ENCODE measurements at places on chromosomes 7 and 10.

GRCh38 chr7:69790977-69791724 is 192.9 kb downstream of the AUTS2 start:
- DNase-seq = no peak

DNA sequence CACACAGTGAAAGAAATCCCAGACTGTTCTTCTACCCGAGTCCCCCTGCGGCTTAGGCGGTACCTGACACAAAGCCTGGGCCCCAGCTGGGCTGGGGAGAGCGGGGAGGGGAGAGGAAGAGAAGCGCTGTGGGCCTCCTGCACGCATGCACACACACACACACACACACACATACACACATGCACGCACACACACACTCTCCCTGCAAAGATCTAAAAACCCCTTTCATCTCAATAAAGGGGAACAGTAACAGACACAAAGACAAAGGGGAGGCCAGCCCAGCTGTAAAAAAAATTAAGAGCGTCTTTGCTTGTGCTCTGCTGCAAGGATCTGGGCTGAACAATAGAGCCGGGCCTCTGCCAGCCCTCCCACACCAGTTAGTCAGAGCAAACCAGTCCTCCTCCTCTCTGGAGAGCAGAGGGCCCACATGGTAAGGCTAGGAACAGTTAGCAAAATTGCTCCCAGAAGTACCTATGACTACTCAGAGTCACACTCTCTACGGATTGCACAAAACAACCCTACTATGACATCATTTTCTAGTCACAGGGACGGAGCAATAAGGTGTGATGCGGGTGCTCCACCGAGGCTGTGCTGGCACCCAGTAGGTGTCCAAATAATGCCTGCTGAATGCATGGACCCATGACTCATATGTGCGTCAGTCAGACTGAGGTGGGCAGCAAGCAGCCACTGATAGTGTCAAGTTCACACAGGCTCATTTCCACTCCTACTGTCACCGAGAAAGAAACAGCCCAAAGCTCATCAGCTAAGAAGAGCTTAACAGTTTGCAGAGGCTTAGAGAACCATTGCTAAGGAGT is 9.2 kb downstream of the ITPRIP start:
- DNase-seq = peak; percentile 45

GRCh38 chr10:28984431-28984830 is 304.4 kb upstream of the LYZL1 start:
- DNase-seq = no peak

GRCh38 chr10:10209167-10209566 is 808.5 kb upstream of the CELF2 start:
- no peak for DNase-seq

DNA sequence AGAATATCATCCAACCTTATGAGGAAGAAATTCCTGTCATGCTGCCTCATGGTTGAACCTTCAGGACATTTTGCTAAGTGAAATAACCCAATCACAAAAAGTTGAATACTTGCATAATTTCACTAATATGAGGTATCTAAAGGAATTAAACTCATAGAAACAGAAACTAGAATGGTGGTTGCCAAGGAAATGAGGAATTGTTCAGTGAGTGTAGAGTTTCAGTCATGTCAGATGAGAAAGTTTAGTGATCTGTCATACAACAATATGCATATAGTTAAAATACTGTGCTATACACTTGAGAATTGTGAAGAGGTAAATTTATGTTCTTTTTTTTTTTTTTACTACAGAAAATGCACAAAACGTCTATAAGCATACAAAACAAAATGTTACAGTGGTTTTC is 60.7 kb downstream of the R3HCC1L start:
- DNase-seq = no peak

DNA sequence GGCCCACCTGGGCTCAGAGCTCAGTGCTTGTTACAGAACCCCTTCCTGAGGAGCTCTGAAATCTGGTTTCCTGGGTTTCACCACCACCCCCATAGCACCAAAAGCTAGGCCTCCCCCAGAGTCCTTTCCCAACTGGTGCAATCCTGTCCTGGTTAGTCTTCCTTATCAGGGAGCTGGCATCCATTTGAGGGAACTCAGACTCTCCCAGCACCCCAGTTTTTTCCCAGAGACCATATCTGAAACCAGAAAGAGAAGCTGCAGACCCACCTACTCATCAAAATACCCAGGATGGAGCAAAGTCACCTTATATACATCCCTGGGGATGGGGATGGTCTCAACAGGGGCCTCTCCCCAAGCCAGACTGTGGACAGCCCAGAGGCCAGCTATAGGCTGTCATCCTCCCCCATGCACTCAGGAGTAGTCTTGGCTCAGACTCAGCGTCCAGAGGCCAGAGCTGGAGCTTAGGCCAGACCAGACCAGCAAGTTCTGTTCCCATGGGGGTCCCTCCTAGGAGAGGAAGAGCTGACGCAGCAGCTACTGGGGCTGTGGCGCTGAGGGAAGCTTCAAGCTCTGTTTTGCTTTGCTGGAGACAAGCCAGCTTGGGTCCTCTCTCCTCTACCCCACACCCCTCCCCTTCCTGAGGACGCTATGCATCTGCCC is 3.0 kb downstream of the TBATA start:
- no peak for DNase-seq

- DNase-seq = no peak
Observed at GRCh38 chr7:27635728-27636127, 27.0 kb downstream of the HIBADH start.

- DNase-seq = no peak
Observed at GRCh38 chr10:31320550-31321211, 1.7 kb downstream of the ZEB1 start.

GRCh38 chr10:28408237-28408777 is 105.4 kb upstream of the MPP7 start:
- no peak for DNase-seq

DNA sequence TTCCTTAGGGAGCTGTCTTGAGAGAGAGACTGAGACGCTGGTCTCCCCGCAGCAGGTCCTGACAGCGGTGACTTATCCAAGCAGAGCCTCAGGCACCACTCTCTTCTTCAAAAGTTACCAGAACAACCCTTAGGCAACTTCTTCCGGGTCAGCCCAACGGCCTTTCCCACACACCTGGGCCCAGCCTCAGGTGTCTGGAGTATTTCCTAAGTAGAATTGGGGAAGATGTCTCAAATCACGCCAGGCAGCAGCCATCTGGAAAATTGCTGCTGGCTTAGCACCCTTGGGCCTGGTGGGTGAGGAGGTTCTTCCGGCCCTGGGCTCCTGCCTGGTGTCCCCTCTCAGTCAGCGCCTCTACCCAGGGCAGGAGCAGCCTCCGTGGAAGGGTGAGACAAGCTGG is 80.4 kb upstream of the ANLN start:
- DNase-seq = no peak

GRCh38 chr7:90701771-90702170 is 105.7 kb downstream of the CDK14 start:
- DNase-seq = no peak

DNA sequence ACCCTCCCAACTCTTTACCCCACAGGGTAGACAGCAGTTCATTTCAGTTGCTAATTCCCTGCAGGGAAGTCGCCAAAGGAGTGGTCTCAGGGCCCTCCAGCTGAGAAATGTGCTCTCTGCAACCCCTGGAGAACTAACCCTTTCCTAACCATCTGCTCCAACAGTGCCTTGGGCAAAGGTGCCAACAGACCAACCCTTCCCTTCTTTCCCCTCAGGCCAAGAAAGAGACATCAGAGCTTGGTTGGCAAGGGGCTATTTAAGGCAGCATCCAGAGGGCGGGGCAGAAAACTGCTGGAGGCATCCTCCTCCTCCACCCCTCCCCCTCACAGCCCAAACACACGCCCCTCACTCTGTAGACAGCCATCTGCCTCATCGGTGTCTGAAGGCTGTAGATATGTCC is 1.7 kb downstream of the SORBS1 start:
- no peak for DNase-seq

- DNase-seq = no peak
Observed at GRCh38 chr7:71485586-71485985, 353.6 kb downstream of the GALNT17 start.

GRCh38 chr10:44950326-44951225 is 9.0 kb upstream of the RASSF4 start:
- no peak for DNase-seq

DNA sequence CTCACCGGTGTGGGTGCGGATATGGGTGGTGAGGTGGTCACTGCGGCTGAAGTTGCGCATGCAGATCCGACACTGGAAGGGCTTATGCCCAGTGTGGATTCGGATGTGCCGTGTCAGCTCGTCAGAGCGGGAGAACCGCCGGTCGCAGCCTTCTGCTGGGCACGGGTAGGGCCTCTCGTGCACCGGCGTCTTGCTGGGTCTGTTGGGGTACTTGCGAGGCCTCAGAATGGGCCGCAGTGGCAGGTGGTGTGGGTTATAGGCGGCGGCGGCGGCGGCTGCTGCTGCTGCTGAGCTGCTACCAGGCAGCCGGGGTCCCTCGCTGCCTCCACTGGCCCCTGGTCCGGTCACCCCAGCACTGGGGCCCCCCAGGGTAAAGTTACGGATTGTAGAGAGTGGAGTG is 2.7 kb downstream of the EGR2 start:
- peak; percentile 46 for DNase-seq

- no peak for DNase-seq
Observed at GRCh38 chr7:41820111-41820671, 117.3 kb upstream of the INHBA start.

- DNase-seq = no peak
Observed at GRCh38 chr7:130923930-130924329, 189.9 kb upstream of the KLF14 start.

GRCh38 chr10:120262857-120263547 is 194.0 kb upstream of the PLPP4 start:
- no peak for DNase-seq

GRCh38 chr7:130365511-130366441 is 14.5 kb upstream of the CPA1 start:
- DNase-seq = no peak

- DNase-seq = no peak
Observed at GRCh38 chr7:73742753-73743641, 4.4 kb upstream of the ABHD11 start.

GRCh38 chr7:66602159-66602558 is 26.5 kb upstream of the KCTD7 start:
- DNase-seq = no peak

DNA sequence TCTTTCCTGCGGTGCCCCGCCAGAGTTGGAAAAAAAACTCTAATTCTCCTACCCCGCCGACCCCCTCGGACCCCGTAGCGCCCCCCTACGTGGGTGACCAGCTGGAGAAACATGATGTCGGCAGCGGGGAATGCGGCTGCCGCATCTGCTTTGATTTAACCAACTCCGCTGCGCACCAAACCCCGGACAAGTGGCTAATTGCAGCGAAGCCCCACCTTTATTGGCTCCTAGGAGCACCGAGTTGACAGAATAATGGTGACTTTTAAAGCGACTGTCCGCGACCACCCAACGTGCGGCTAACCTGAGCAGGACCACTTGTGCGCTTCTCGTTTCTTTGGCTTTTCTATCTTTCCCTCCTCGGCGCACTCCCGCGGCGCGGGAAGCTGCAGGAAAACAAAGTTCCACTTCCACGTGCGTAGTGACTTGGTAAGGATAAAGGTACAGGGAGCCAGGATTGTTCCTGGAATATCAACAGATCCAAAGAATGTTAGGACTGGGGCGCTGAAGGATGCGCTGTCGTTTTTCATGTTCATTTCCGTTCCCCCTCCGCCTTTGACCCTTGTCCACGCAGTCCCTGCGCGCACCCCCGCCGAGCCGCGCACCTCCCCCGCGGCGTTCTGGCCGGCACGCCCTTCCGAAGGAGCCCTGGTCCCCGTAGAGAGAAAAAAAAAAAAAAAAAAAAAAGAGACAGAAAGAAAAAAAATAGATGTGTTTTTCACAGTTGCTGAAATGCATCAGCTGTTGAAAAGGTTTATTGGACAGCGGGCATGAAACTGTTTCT is 1.4 kb downstream of the WNT16 start:
- no peak for DNase-seq

- DNase-seq = no peak
Observed at GRCh38 chr7:9889554-9889953, 1084.1 kb upstream of the PHF14 start.

- no peak for DNase-seq
Observed at GRCh38 chr10:113171662-113172061, 221.6 kb downstream of the TCF7L2 start.

- no peak for DNase-seq
Observed at GRCh38 chr7:71739520-71740173, 607.7 kb downstream of the GALNT17 start.

GRCh38 chr10:24806262-24806661 is 82.6 kb upstream of the ARHGAP21 start:
- DNase-seq = no peak

- no peak for DNase-seq
Observed at GRCh38 chr10:77359287-77359691, 278.3 kb downstream of the KCNMA1 start.

- peak; percentile 58 for DNase-seq
Observed at GRCh38 chr10:130301021-130301892, 165.1 kb downstream of the GLRX3 start.

DNA sequence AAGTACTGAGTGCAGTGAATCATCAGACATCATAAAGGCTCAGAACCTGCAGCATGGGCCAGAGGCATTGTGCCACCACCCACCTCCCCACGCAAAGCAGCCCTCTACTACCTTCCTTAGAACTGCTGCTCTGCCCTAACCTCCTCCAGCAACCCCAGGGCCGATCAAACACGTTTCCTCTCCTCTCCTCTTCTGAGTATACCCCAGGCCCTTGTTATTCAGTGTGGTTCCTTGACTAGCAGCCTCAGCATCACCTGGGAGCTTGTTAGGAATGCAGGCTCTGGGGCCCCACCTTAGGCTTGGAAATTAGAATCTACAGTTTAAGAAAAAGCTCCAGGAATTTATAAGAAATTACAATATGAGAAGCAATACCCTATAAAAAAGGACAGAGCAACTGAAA is 33.2 kb downstream of the DYDC1 start:
- DNase-seq = no peak

GRCh38 chr7:50068026-50068425 is 25.0 kb downstream of the ZPBP start:
- no peak for DNase-seq

GRCh38 chr10:124909563-124909962 is 32.4 kb upstream of the ZRANB1 start:
- DNase-seq = no peak

DNA sequence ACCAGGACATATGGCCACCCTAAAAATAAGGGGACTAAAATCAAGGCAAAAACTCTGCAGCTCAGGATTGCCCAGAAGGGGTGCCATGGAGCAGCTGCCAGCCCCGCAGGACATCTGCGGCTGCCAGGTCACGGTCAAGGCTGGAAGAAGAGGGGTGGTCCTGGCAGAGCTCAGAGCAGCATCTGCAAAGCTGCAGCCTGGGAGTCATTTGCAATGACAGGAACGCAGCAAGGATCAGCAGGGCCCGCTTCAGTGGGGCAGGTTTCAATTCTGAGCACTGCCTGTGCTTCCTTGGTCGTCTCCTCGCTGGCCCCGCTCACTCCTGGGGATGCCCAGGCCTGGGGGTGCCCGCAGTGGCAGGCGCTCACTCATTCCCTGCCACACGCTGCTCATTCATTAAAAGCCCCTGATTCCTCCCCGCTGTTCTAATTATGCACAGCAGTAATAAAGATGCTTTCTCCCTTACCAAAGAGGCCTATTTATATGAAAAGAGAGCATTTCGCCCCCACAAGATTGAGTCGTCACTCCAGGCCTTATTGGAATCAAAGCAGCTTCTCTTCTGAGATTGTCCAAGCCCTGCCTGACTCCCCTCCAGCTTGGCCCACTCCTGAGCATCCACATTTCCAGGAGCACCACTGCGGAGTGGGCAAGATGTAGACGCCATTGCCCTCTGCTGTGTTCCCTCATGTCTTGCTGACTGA is 4.6 kb downstream of the HSPA12A start:
- no peak for DNase-seq

Measured in activated CD4-positive, alpha-beta T cell treated with anti-CD3 and anti-CD28 coated beads for 1 hour (primary cell).